NCI-H1092 (cell line): ENCODE measurements at places on chromosomes 2 and 18.

DNA sequence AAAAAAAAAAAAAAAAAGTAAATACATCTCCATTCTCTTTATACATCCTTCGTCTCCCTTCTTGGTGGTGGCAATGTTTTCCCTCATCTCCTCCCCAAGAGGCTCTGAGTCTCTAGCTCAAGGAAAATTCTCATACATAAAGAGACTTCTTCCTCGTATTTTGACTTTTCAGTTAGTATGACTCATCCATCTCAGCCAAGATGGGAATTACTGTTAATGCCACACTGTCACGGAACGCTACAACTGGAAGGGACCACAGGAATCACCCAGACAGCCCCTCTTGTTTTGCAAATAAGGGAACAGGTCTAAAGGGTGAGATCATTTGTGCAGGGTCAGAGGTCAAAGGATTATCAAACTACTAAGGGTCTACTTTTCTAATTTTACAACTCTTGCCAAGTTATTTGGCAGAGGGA is 19.5 kb downstream of the NFE2L2 start:
- DNase-seq, result no peak

DNA sequence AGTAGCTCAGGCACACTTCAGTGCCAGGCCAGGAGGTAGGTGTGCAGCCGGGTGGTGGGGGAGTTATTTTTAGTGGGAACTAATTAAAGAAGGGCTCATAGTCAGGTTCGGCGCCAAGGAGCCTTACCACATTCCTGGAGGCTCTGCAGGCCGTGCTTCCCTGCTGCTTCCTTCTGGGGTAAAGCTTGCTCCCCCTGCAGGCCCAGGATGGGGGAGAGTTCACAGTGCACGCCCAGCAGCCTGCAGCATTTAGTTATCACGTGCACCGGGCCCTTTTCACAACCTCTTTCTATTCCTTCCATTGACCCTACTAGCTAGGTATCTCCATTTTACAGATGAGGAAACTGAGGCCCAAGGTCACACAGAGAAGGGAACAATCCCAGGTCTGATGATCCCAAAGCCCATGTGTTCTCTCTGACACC is 2.5 kb downstream of the KCNF1 start:
- no peak for DNase-seq

GRCh38 chr2:166536111-166536510 is 42.1 kb upstream of the SCN7A start:
- DNase-seq, result no peak

DNA sequence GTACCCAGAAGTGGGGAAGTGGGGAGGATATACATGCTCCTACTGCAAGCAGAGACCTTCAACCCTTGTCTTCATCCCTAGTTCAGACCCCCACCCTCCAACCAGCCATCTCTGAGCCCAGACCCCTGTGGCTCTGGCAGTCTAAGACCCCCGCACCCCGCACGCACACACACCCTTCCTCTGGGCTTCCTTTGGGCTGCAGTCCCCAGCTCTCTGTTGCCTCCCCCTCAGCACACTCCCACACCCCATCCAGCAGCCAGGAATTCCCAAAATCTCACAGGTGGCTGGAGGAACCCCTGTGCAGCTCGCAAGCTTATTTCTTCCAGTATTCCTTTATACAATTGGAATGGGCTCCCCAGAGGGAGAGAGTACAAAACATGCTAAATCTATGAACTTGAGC is 13.9 kb upstream of the GYPC start:
- DNase-seq, result no peak

- no peak for DNase-seq
Observed at GRCh38 chr2:14621114-14621513, 11.4 kb upstream of the LRATD1 start.

GRCh38 chr18:44036501-44036900 is 644.2 kb upstream of the SETBP1 start:
- no peak for DNase-seq

DNA sequence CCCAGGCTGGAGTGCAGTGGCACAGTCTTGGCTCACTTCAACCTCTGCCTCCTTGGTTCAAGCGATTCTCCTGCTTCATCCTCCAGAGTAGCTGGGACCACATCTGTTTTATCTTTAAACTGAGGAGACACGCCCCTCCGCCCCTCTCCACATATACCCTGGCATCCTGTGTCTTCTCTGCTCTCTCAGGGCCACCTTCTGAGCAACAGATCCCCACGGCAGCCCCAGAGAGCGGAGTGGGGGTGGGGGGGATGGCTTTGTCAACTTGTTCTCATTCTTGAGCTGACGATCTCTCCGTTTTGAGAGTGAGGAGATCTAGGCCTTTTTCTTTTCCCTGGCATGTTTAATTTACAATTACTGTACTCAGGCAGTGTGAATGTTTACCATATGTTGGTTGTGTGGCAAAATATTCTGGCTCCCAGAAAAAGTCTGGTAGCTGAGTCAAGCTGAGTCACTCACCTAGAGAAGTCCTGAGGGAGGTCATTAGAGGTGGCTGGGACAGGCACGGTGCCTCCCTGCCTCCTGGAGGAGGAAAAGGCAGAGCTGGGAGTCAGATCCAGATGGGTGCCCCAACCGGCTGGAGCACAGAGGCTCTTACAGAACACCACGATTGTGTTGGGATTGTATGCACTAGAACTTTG is 19.5 kb upstream of the ID2 start:
- DNase-seq, result no peak

DNA sequence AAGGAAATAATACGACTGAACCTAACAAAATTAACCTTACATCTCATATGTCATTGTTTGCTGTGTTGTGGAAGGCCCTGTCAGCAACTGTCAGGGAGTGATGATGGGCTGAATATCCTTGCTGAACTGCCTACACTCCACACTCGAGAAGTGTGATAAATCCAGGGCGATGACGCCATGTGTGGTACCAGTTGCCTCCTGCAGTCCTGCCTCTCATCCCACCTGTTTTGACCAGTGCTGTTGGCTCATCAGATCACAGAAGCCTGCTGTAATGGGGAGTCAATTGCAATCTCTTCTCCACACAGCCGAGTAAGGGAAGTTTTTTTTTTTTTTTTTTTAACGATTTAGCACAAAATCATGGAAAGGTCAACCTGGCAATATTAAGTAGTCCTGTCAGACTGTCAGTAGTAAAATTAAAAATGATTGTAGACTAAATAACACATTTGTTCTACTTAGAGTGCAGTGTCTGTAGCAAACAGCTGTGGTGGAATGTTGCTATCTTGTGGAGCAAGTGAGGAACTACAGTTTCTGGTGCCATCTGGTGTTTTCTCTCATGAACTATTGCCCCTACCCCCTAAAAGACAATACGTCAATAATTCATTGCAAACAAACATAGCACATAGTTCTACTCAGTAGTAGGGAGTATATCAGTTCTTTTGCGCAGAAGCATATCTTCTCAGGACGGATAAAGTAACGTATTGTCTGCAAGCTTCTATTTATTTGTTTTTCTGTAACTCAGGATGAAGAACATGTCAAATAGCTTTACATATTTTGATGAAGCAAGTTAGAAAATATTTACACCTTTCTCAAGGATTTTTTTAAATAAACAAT is 347.6 kb downstream of the CTNNA2 start:
- no peak for DNase-seq

GRCh38 chr2:100013892-100014677 is 128.3 kb downstream of the AFF3 start:
- DNase-seq, result no peak

DNA sequence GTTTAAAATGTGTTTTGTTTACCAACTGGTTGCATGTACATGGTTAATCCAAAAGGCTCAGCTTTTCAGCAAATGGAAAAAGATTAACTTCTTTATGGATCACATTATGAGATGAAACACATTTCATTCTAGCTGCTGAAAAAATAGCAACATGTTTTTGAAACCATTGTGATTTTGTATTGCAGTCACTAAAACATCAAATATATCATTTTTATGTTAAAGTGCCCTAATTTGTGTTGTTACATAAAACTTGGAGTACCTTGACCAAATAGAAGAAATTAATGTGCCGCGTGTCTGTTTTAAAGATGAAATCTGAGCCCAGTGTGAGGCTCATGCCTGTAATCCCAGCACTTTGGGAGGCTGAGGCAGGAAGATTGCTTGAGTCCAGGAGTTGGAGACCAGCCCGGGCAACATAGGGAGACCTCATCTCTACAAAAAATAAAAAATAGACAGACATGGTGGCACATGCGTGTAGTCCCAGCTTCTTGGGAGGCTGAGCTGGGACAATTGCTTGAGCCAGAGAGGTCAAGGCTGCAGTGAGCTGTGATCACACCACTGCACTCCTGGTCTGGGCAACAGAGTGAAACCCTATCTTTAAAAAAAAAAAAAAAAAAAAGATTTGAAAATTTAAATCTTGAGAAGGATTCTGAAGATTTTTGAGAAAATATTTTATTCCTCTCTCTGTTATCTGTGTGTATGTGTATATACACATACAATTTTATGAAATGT is 96.6 kb downstream of the FMNL2 start:
- no peak for DNase-seq

DNA sequence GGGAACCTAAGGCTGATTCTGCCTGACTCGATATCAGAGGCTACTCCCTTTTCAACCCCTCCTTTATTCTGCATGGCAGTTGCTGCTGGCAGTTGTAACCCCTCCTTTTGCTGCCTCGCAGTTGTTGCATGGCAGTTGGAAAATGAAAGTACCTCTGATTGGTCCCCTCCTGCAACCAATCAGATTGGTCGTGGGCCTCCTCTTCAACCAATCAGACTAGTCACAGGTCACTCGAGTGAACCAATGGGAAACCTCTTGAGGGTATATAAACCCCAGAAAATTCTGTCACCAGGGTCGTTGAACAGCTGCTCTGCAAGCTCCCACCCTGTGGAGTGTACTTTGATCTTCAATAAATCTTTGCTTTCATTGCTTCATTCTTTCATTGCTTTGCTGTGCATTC is 294.3 kb upstream of the SLC8A1 start:
- no peak for DNase-seq

- DNase-seq, result no peak
Observed at GRCh38 chr2:156038021-156038420, 294.5 kb downstream of the NR4A2 start.

GRCh38 chr2:13000664-13001363 is 284.1 kb downstream of the TRIB2 start:
- DNase-seq, result no peak

GRCh38 chr2:46937471-46937901 is 21.9 kb upstream of the MCFD2 start:
- no peak for DNase-seq

GRCh38 chr2:102437122-102437521 is 14.2 kb downstream of the IL18RAP start:
- DNase-seq, result no peak

DNA sequence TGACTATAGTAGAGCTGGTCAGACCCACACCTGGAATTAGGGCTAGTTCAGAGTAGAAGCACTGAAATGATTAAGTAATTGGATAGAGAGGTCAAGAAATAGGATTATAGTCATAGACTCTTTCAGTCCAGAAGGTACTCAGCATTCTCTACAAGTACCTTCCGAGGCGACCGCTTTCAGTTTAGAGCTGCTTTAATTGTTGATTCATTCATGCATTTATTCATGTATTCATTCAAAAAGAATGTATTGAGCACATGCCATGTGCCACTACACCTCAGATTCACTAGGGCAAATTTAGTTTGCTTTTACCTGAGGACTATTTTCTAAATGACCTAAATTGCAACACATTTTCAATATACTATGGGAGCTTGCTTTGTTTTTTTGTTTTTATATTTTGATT is 48.7 kb downstream of the CRIM1 start:
- no peak for DNase-seq

DNA sequence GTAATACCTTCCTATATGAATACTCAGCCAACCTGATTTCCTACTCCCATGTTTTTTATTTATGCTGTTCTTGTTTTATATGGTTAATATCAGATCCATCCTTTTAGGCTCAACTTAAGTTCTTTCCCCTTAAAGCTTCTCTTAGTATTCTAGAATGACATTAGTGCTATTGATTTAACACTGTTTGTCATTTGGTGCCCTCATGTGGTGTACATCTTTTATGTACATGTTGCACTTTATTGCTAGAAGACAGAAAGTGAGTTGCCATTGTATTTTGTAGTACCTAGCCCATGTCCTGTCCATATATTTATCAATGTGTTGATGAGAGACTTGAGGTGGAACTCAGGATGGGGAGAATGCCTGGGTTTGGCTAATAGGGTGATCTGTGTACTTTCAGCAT is 2.5 kb downstream of the HTRA2 start:
- no peak for DNase-seq

- DNase-seq, result no peak
Observed at GRCh38 chr2:217147818-217148217, 288.0 kb upstream of the TNP1 start.

DNA sequence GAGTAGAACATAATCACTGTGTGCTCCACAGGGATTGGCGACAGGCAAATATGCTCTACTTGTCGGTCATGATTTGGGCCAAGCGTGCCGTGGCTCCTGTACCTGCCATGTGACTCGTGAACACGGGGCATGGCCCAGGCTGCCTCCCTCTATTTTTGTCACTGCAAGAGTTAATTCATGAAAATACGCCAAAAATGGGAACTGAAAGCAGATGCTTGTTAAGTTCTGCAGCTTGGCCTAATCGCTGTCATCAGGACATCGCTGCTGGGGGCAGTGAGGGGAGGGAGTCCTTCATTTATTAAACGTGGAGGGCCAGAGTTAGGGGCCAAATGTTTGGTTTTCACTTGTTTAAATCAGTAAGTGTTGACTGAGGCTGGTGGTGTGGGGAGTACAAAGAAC is 177.8 kb downstream of the BCL2 start:
- no peak for DNase-seq

DNA sequence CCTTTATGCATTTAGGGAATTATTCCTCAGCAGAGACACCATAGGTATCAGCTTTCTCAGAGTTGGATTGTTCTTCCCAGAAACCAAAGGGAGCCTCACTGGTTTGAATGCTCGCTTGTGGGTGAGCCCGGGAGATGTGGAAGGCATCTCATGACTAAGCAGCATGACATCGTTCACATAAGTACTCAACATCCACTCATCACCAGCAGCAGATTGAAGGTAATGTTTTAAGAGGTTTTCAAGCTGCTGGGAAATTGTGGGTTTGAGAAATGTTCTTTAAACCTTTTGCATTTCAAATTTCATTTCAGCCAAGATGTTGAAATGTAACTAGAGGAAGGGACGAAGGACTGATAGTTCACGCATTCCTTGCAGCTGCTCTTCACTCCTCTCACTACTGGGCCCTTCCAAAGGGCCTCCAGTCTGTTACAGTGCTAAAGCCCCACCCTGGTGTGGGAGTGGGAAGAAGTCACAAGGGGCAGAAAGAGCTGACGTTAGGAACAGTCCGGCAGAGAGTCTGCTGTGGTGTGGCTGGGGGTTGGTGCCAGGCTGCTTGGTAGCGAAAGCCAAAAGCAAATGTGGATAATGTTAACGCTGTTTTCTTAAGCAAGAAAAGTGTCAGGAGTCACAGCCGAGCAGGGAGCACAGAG is 324.5 kb upstream of the EPHA4 start:
- no peak for DNase-seq

DNA sequence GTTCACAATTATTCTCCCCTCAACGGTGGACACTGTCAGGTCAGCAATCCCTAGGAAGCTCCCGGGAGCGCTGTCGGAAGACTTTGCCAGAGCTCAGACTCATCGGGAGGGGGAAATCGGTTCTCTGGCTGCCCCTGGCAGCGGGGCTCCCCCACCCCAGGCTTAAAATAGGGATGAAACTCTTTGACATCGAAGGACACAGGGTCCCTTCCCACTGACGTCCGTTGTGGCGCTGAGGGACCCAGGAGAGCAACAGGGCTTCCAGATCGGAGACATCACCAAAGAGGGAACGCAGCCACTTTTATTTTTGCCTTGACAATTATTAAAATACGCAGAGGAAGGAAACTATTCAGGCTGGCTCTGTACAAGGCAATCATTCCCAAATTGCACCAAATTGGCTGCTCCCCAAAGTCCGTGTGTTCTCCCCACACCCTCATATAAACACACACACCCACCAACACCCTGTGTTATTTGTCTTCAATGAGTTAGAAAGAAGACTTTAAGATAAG is 249.0 kb downstream of the CDH20 start:
- no peak for DNase-seq
